ENCODE measurements at places on chromosomes 2 and 18.
A peak's percentile ranks its signal among the peaks of the same experiment; 100 is the strongest.

DNA sequence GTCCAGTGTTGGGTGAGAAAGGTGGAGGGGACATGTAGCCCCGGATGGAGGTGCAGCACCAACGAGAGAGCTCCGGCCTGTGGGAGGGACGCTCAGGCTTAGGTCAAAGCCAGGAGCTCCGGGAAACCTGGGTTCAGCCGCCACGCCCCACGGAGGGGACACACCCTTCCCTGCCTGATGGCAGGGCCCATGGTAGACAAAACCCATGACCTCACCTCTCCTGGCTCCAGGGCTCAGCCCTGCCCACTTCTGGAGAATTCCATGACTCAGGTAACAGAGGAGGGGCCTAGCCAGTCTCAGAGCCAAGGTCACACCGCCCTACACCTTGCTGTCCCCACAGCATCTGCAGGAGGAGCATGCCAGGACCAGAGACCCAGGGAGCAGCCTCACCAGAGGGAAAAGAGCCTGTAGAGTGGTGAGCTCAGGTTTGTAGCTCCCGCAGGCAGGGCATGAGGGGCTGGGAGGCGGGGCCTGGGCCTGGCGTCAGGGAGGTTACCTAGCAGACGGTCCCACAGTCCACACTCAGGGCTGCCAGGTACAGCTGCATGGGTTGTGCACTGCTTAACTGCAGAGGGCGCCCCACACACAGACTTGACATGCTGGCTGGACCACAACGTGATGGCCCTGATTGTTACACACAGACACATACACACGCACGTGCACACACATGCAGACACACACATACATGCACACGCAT, 70.8 kb upstream of the SMAD7 start:
- peak; percentile 79 for DNase-seq

GRCh38 chr2:231627384-231628120, 34.9 kb downstream of the TEX44 start:
- DNase-seq: no peak

DNA sequence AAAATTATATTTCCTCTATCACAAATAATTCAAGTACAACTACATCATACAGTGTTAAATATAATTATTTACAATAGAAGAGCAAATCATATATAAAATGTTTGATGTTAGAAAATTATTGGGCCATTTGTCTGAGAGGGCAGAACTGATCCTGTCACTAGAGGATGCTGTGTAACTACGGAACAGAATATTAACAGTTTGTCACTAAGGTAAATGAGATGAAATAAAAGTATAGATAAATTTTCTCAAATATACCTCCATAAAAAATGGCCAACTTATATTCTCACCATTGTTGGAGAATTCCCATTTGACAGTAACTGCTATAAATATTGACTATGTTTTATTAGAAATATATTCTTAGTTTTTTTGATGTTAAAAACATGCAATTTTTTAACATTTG, 1067.4 kb upstream of the DDX18 start:
- no peak for DNase-seq

DNA sequence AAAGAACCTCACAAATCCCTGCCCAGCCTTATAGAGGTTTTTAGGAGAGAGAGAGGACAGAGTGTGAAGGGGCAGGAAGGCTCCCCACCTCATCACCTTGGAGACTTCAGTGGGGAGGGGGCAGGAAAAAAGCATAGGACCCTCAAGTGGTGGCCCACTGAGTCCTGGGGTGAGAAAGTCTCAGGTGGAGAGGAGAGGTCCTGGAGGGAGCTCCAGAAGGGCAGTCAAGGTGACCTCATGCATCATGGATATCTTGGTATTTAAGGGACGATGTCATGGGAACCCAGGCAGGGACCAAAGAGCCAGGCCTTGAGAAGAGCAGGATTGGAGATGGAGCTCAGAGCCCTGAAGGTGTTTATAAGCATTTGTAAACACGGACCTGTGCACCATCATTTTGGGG, 204.5 kb downstream of the SLC4A3 start:
- DNase-seq: no peak

DNA sequence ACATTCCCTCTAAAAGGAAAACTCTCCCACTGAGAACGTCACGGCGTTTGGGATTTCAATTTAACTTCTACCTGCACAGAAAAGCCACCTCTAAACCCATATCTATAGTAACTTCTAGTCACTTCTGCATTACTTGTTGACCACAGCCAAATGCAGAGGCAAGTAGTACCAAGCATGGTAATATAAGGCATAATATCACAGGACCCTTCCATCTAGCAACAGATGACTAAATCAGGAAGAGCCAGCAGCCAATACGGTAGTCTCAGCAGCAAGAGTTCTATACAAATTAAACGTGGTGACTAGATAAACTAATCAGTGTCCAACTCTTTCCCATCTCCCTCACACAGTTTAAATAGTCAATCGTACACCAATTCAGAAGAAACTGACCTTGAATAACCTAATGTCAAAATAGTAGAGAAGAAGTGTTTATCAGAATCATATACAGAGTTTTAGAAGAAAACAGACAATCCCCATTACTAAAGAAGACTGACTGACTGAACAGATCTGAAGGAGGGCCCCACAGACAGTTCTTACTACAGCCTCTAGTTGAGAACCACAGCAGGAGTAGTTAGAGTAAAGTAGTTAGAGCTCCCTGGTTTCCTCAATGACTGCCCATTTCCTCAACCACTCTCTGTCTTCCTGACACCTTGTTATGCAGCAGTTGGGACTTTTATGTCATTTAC, 30.0 kb downstream of the MEMO1 start:
- peak; percentile 14 for DNase-seq

DNA sequence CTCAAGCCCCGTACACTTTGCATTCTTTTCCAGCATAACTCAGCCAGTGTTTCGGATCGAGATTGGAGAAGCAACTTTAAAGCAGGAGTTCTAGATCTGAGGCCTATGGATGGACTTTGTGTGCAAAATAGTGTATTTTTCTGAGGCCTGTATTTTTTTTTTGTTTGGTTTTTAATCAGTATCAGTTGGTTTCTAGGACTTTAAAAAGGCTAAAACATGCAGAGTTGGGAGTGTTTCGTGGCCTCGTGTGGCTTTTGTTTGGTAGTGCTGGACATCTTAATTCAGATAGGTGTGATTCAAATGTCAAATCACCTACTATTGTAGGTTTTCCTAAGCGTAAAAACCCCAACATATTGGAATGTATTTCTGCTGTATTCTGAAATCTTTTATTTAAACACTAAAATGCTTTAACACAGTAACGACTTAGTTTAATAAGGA, 282 bp upstream of the PUS10 start:
- peak; percentile 12 for DNase-seq

DNA sequence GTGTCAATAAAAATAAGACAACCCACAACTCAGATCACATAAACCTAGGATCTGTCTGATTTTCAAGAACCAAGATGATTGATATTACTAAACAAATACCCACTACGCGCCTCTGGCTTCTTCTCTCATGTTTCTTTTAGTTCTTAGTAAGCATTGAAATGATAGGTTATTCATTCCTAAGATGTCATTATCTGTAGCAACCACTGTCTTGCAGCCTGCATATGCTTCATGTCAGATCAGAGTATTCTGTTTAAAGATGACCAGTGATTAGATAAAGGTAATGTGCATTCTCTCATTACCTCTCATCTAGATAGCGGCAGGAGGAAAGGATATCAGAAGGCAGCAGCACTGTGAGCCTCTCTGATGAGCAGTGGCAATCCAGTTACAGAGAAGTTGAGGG, 112.9 kb downstream of the SLC8A1 start:
- DNase-seq: no peak

DNA sequence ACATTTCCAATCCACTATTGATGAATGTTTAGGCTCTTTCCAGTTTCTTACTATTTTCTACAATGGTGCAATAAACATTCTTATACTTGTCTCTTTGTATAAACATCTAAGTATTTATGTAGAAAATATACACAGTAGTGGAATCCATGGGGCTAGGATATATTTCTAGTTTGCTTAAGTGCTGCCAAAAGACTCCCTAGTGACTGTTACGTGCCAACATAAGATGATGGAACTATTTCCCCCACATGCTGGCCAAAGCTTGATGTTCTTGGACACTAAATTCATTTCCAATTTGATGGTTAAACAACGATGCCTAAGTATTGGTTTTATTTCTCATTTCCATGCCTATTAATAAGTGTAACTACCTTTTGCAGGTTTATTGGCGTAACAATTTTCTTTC, 378.4 kb upstream of the HNRNPA3 start:
- DNase-seq: no peak

GRCh38 chr18:30358555-30358954, 684.0 kb downstream of the DSC3 start:
- no peak for DNase-seq

- no peak for DNase-seq
Measured at GRCh38 chr18:24075767-24076597, 61.4 kb downstream of the TTC39C start.

DNA sequence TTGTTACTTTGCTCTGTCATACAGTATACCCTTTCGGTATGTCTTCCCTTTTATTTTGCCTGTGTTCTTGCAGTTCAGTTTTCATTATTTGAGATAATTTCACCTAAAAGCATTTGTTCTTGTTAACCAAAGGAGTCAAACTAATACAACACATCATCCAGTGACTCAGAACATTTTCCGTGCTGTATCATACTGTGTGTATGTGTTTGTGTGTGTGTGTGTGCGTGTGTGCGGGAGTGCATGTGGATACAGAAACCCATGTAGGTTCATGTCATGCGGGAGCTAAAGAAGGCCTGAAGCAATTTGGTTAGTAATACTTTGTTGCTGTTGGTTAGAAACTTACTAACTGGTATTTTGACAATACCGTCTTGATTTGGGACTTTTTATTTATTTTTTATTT, 60.0 kb downstream of the CEP192 start:
- no peak for DNase-seq

DNA sequence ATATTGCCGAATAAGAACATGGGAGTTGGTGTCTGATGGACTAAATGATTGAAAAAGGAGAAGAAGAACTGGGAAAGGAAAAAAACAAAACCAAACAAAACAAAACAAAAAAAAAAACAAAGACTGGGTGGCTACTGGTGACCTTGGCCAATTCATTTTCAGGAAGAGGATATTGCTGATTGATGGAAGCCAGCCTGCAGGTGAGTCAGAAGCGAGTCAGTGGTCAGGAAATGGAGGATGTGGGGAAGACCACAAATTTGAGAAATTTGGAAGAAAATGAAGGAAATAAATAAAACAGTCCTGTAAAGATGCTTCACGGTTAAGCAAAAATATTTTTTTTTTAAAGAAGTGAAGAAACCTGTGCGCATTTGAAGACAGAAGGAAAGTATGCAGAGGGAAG, 296.9 kb downstream of the ZNF521 start:
- DNase-seq: no peak

GRCh38 chr2:69067866-69068265, 54.9 kb downstream of the ANTXR1 start:
- no peak for DNase-seq

DNA sequence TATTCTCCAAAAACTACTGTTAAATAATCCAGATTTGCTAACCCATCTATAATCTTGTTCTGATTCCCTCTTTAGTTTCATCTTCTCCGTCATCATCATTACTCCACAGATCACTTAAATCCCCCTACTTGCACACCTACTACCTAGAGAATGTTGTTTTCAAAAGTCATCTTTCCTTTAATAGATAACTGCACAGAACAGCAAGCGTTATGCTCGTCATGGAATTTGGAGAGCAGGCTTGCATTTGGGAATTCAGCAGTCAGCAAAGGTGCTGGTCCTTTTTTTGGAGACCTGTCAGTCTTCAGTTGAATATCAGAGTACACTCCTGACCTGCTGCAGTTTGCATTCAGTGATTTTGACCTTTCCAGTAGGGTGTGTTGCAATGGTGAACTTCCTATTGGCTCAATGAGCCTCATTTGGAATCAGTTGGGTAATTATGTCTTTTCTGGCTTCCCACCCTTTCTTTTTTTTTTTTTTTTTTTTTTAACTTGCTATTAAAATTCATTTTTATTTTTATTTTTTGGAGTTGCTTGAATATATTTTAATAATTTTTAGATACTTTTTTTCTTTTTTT, 110.6 kb downstream of the HNRNPLL start:
- DNase-seq: no peak

- DNase-seq: no peak
Measured at GRCh38 chr2:178295906-178296305, 101.6 kb downstream of the OSBPL6 start.

- no peak for DNase-seq
Measured at GRCh38 chr2:72533765-72534164, 292.1 kb downstream of the EXOC6B start.

GRCh38 chr2:234587341-234588053, 90.6 kb upstream of the ARL4C start:
- no peak for DNase-seq

DNA sequence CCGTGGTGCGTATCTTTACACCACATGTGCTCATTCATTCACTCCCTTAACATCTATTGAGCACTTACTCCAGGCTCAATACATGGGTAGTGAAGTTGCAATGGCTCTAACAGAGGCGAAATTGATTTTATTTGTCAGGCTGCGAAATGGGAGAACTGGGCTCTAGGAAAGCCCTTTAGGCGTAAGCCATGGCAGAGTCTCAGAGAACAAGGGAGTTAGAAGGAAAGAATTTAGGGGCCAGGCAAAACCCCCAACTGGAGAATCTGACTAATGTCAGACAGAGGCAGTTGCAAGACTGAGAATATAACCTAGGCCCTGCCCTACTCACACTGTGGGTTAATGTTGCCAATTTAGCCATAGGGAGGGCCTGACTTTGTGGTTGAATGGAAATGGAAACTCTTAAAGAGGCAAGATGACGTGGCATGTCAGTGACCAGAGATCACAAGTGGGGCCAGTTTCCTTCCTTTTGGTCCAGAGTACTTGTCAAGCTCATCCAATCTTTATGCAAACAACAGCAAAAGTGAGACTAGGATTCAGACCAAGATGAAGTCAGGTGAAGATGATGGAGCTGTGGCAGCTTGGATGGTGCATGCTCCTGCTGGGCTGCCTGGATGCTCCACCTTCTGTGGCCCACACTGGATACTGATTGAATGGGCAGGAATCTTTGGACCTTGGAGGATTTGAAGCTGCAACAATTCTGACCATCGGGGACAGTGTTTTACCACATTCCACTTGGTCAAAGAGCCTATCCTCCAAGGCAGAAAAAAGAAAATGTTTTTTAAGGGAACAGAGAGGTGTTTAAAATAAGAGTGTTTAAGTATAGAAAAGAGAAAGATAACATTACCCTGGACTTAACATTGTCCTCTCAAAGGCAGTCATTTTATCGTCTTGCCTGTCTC, 92.2 kb downstream of the CAPN13 start:
- DNase-seq: peak; percentile 5

DNA sequence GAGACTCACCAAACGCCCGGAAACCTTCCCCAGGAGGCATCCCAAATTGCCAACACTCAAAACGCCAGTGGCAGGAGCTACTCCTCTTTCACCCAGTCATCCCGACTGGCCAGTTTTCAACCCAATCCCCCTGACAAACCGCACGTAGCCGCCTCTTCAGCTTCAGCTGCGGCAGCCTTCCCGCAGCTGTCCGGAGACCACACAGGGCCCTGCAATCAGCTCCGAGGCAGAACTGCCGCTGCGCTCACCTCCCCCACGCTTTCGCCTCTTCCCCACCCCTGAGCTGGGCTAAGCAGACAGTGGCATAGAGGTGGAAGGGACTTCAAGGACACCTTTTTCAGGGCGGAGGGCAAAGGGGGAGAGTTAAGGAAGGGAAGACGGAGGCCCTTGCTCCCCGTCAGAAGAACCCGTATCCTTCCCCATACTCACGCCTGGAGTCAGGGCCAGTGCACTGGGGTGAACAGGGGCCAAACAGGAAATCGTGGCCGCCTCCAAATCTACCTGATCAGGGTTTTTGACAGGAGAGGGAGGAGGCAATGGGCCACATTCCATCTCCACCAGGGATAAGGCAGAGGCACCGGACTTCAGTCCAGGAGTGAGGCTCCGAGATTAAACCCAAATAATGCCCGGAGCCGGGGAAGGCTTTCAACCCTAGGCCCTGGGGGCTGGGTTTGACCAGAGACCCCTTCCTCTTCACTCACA, 16.9 kb downstream of the CYP26B1 start:
- no peak for DNase-seq

GRCh38 chr2:85303780-85304531, 23.8 kb downstream of the TGOLN2 start:
- no peak for DNase-seq
